ENCODE measurements at places on chromosomes 4 and X.

- DNase-seq, result no peak
Observed at GRCh38 chr4:177239878-177240277, 69.8 kb upstream of the NEIL3 start.

DNA sequence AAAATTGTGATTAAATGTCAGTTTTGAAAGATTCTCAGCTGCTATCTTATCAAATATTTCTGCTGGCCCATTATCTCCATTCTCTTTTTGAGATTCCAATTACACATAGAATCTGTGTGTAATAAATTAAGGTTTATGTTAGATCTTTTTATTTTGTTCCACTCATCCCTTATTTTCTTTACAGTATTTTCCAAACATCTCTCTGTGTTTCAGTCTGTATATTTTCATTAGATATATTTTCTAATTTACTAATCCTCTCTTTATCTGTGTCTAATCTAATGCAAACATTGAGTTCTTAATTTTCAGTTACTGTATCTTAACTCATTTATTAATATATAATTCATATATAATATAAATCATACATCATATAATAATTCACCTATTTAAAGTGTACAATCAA, 268.7 kb downstream of the DCHS2 start:
- no peak for DNase-seq

- DNase-seq, result no peak
Observed at GRCh38 chrX:19577181-19577810, 62.0 kb upstream of the MAP3K15 start.

GRCh38 chr4:174457468-174457867, 64.8 kb downstream of the HPGD start:
- no peak for DNase-seq

DNA sequence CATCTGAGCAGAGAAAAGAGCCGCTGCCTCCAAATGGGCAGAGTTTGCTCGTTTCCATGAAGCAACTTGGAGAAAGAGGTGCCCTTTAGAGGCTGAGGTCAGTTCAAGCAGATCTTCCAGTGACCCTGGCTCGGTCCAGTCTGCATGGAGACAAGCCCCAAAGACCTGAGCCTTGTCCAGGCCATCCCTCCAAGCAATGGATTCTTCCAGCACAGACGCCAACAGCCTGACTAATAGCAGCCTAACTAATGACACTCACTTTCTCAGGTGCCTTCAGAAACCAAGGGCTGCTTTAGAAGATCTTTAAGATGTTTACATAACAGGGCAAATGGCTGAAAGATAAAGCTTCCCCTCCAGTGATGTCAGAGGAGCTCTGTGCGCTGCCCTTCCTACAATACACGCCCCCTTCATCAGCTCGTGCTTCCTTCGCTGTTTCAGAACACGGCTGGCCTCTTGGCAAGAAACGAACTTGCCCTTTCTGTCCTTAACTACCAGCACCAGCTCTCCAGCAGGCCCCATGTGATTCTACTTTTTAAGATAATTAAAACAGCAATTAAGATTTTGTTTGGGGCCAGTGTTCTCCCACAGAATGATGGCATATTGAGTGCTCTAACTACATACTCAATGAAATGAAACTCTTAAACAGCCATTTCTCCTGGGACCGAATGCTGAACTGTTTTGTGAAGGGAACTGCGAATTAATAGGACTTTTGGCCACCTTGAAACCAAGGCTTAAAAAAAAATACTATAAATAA, 119.0 kb downstream of the GPR143 start:
- DNase-seq, result no peak

- no peak for DNase-seq
Observed at GRCh38 chr4:155900381-155900780, 3.1 kb upstream of the TDO2 start.

DNA sequence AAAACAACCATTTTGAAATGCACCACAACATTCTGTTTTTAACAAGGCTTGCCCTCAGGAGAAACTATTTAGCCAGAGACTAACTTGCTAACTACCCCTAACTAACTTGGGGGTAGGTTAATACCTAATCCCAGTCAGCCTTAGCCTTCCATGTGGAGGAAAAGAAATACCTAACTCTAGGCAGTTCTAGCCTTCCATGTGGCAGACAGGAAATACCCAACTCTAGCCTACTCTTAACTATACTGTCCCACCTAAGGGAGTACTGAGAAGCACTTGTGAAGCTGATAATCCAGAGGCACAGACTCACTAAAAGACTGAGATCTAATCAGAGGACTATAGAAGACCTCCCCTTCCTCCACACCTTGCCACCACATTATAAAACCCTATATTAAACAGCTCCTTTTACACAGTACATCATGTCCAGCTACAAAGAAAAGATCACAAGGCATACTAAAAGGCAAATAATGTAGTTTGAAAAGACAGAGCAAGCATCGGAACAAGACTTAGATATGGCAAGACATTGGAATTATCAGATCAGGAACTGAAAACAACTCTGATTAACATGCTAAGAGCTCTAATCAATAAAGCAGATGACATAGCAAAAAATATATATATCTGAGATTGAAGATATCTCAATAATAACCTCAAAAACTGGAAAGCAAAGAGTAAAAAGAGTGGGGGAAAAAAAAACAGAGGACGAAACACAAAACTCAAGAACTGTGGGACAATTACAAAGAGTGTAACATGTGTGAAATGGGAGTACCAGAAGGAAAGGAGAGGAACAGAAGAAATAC, 52.2 kb downstream of the FRYL start:
- peak; percentile 22 for DNase-seq

GRCh38 chr4:181748581-181748980, 494.6 kb upstream of the TENM3 start:
- DNase-seq, result no peak

- DNase-seq, result no peak
Observed at GRCh38 chr4:89737888-89738287, 99.1 kb downstream of the SNCA start.

- DNase-seq, result no peak
Observed at GRCh38 chrX:74270393-74270792, 33.6 kb upstream of the ZCCHC13 start.
